ENCODE measurements at places on chromosomes 2 and 18.

DNA sequence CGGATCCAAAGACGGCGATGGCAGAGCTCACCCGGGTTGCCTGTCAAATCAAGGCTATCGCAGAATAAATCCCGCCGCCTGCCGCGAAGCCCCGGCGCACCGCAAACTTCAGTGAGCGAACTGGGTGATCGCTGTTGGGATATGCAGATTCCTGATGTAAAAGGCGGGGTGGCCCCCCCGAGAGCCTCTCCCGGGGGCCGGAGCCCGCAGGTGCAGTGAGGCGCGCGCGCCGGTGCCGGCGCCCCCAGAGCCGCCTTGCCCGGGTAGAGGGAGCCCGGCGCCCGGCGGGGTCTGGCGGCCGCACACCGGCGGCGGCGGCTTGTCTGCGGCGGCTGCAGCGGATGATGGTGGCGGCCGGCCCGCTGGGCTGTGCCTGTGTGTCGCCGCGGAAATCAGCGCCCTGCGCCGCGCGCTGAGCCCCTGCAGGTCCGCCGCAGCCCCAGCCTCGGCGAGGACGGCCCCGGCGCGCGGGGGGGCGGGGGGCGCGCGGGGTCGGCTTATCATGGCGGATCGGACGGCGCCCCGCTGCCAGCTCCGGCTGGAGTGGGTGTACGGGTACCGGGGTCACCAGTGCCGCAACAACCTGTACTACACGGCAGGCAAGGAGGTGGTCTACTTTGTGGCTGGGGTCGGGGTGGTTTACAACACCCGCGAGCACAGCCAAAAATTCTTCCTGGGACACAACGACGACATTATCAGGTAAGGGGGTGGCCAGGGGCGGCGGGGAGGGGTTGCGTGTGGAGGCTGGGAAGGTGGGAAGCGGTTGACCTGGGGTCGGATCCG lies 1.3 kb downstream of the EML6 start:
- peak; percentile 39 for DNase-seq

GRCh38 chr2:190469771-190470170 lies 61.6 kb downstream of the MFSD6 start:
- no peak for DNase-seq

- DNase-seq = no peak
These were observed 32.8 kb downstream of the SLC66A2 start for GRCh38 chr18:79918615-79919011.

DNA sequence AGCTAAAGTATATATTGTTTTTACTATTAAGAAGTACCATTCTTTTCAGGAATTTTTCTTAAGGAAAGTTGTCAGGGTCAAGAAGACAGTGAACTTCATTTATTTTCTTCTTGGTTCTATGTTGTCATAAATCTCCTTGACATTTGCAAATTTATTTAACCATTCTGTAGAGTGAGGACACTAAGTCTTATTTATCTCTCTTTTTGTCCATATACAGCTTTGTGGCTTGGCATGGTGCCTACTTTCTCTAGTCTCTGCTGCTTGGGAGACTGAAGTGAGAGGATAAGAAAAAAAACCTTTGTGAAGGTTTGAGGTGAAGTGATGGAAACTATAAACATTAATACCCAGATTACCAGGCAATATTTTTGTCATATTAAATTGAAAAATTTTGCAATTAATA lies 1389.4 kb downstream of the SUCLG1 start:
- DNase-seq = no peak

GRCh38 chr2:237154884-237155851 lies 69.5 kb downstream of the COPS8 start:
- peak; percentile 46 for DNase-seq

DNA sequence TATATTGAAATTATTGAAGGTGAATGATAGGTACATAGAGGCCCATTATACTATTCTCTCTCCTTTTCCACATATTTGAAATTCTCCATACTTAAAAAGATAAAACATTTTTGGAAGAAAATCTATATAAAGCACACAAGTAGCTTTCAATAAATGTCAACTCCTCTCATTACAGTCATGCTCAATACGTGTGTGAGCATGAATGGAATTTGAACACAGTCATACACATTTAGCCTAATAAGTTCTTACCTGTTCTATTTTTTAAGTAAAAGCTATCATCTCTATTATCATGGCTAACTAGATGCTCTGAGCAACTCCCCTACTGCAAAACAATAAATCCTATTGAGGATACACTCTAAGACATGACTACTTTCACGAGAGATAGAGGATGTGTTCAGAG lies 41.9 kb upstream of the SPATS2L start:
- no peak for DNase-seq

DNA sequence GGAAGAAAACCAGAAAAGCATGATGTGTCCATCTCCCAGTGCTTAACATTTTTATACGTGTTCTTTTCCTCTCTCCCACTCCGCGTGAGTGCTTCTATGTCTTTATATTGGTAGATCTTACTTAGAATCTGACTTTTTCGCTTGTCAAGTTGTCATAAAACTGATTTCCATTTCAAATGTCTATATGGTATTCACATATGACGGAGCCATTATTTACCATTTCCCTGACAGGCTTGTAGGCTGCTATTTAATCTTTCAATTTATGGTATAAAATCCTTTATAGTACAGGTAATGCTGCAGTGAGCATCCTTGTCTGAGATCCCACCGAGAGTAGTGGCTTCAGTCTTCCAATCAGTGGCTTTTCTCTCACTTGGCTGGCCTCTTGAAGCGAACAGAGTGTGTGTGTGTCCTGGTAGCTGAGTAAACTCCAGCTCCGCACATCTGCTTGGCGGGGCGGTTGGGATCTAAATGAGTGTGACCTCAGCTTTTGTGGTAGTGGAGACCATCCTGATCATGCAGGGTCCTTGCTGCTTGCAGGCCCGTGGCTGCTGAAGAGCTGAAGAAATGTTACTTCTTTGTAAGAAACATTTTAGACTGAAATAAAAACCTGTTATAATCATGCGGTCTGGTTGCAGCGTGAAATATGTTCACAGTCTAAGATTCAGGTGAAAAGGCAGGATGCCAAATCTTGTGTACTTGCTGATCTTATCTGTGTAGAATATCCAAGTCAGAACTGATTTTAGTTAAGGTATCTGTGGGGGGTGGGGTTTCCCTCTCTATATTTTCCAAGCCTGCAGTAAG lies 40.2 kb downstream of the INPP4A start:
- DNase-seq = no peak

DNA sequence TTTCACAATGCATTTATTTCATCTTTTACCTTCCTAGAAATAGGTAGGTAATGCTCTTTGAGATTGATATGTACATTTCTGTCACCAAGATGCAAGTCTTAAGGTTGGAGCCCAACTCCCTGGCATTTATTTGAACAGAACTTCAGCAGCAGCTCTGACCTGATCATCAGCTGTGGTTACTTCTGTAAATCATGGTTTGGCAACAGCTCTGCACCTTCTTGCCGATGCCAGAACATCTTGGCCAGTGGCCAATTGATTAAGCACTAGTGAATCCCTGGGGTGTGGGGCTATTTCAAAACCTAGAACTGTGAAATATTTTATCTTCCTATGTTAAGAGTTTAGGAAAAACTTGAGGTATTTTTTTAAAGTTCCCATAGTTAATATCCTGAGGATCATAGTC lies 124.8 kb upstream of the NYAP2 start:
- DNase-seq = no peak

DNA sequence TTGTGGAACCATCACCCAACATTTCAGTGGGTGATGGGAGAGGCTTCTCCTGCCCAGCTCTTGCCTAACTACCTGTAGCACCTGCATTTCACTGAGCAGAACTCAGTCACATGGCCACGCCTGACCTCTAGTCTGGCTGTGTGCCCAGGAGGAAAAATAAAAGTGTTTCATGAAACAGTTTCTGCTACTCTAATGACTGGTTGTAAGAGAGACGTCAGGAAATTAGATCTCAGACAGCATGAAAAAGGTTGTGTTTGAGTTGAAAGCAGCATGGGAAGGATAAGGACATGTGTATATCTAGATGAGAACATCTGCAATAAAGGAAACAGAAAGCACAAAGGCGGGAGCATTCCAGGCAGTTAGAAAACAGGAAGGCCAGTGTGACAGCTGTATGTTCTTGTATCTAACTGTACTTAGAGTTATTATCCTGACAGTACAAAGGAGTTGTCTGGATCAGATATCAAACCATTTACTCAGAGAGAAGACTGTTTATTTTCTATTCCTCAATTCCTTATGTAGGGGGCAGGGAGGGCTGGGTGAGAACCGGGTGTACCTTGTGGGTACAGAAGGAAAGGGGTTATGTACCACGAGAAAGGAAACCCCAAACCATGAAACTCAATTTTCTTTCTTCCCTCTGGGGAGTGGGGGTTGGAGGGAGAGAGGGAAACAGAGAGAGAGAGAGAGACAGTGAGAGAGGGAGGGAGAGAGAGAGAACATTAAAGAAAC lies 307.4 kb upstream of the VWC2L start:
- no peak for DNase-seq

DNA sequence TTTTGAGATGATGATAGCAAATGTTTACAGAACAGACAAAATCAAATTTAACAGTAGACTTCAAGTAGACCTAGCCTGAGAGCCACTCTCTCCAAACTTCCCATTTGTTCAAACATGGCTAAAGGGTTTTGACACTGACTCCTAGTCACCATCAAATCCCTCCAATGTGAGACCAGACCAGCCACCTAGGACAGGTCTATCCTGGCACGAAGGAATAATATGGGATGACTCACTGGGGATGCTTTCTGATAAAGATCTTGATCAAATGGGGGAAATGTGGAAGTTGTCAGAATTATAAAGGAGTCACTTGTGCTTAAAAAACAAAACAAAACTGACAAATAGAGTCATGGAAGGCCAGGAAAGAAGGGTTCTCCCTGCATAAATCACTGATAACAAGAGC lies 95.7 kb downstream of the EDAR start:
- no peak for DNase-seq

DNA sequence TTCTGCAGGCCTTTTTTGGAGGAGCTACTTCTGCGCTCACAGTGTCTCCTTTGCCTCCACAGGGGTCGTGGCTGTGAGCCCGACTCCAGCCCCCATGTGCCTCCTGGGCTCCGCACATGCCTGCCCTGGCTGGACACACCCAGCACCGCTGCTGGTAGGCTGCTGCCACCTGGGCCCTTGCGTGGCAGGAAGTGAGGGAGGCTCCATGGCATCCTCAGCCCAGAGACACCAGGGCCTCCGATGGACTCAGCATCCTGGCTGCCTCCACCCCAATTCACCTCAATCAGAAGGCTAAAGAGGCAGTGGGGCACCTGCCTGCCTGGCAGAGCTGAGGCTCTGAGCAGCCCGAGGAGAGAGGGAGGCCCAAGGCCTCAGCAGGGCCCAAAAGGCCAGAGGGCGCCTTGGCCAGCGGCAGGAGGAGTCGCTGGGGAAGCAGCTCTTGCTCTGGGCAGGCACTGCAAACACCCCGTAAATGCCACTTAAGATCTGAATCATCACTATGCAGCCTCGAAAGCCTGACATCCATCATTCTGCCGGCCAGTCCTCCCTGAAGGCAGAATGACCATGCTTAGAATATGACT lies 68.3 kb upstream of the OTOS start:
- DNase-seq = no peak

GRCh38 chr2:194346193-194346592 lies 1310.8 kb upstream of the SLC39A10 start:
- no peak for DNase-seq

DNA sequence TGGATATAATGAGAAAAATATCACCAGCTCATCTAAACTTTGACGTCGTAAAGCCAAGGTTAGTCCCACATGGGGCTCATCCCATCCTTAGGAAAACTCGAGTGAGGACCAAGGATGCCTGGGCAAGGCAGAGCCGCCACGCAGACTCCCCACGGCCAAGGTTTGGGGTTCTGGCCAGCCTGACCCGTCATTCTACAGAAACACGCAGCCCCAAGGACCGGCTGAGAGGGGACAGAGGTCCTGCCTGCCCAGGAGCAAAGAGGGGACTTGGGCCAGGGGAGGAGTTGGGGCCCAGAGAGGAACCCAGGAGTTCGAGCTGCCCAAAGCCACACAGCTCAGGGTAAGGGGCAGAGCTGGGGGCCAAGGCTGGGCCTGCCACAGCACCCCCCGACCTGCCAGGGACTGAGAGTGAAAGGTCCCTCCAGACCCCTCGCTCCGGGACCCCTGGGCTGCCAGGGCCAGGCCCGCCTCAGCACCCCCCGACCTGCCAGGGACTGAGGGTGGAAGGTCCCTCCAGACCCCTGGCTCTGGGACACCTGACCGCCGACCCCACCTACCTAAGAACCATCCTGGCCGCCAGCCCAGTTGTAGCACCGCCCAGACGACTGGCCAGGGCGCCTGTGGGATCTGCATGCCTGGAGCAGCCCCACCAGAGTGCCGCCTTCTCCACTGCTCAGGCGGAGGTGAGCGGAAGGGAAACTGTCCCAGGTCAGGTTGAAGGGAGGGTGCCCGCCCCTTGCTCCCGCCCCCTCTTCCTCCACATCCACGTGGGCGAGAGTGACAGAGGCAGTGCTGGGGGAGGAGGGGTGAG lies at the start of gene PDCD1:
TSS of gene PDCD1 (minus strand) at position 689 of the 811 bp plus-strand sequence. CDS start at position 633, 56 bp downstream.
- DNase-seq = peak; percentile 86

DNA sequence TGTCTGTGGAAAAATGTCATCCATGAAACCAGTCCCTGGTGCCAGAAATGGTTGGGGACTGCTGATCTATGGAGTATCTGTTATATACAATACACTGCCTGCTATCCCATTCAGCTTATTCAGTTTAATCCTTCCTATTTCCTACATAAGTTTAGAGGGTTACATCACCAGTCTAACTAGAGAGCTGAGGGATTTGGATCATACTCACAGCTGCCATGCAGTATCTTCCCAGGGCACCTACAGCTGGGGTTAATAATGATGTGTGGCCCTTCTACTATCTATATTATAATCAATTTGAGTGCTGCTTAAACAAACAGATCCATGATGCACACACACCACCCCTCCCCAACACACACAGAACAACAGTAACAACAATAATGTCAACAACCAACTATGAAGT lies 524.0 kb downstream of the LRRTM4 start:
- no peak for DNase-seq

- no peak for DNase-seq
These were observed 96.6 kb downstream of the FAM168B start for GRCh38 chr2:130996691-130997090.

- DNase-seq = no peak
These were observed 73.6 kb upstream of the CYP1B1 start for GRCh38 chr2:38149531-38149930.

DNA sequence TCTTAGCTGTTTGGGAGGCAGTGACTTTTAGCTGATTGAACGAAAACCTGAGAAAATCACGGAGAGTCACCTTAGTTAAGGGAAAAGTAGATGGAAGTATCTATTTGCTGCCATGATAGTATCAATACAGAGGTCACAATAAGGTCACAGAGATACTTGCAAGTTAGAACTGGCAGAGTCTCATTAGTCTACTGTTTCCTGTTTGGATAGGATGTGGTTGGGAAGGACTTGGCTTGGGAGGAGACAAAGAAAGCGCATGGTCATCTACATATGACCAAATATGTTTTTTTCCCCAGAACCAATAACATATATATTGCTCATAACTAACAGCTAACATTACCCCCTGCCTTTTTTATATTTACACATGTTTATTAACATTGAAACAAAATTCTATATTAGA lies 78.4 kb upstream of the AQP4 start:
- DNase-seq = no peak

- DNase-seq = peak; percentile 44
These were observed 33.7 kb upstream of the ZNF516 start for GRCh38 chr18:76528477-76529432.

All from GM10248 (cell line).